ENCODE measurements at places on chromosomes 6 and 20.

GRCh38 chr6:163136681-163137397 is 277.7 kb upstream of the QKI start:
- no peak for DNase-seq

- no peak for DNase-seq
These were observed 42.7 kb upstream of the AGPAT4 start for GRCh38 chr6:161316531-161316930.

GRCh38 chr6:21110684-21111083 is 482.9 kb upstream of the SOX4 start:
- DNase-seq: no peak

GRCh38 chr20:24994470-24995368 is 2.2 kb upstream of the APMAP start:
- peak; percentile 77 for DNase-seq

- no peak for DNase-seq
These were observed 24.6 kb upstream of the CCDC167 start for GRCh38 chr6:37524025-37524969.

DNA sequence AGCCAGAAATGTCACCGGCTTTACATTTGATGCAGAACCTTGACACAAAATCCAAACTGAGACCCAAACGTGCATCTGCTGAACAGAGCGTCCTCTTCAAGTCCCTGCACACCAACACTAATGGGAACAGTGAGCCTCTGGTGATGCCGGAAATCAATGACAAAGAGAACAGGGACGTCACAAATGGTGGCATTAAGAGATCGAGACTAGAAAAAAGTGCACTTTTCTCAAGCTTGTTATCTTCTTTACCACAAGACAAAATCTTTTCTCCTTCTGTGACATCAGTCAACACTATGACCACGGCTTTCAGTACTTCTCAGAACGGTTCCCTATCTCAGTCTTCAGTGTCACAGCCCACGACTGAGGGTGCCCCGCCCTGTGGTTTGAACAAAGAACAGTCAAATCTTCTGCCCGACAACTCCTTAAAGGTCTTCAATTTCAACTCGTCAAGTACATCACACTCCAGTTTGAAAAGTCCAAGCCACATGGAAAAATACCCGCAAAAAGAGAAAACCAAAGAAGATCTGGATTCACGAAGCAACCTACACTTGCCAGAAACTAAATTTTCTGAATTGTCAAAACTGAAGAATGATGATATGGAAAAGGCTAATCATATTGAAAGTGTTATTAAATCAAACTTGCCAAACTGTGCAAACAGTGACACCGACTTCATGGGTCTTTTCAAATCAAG is 108.4 kb downstream of the RTN4IP1 start:
- peak; percentile 92 for DNase-seq

DNA sequence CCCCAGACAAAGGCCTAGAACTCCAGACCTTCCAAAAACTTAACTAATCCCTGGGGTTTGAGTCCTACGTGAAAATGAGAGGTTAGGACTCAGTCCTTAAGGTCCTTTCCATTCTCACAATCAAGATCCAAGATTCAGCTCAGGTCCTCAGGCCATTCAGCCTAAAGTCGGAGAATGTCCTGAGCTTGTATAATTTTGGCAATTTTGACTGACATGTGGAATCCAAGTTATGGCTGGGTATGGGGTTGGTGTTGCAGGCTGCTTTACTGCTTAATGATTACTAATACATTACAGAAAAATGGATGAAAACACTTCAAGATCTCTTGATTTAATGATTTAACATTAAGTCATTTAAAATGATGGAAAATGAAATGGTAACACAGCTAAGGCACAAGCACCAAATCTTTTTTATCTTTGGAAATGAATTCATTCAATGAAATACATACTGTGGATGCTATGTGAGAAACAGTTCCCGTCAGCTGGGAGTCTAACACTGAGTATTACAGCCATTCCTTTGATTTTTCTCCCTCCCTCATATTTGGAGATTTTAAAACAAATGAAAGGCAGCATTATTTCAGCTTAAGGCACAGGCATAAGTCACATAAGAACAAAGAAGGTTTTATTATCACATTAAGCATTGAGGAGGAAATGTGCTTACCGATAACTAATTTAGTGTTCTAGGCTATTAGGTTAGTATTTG is 1.3 kb downstream of the ARHGAP18 start:
- DNase-seq: no peak

DNA sequence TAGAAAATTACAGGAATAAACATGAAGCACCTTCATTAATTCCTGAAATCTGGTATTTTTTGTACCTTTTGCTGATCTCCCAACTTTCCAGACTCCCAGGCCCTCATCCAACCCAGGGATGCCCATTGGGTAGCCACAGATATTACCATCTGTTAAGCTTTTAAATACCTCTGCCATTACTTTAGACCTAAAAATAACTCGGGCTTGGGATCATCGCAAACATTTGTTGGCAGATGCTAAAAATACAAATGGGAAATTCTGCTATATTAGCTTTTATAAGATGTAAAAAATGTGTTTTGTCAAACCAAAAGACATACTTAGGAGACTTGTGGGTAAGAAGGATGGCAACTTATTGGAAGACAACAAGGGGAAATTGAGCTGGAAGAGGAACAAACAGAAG is 376.1 kb downstream of the CENPW start:
- DNase-seq: no peak

- no peak for DNase-seq
These were observed 30.0 kb upstream of the CHMP4B start for GRCh38 chr20:33781133-33781532.

- peak; percentile 79 for DNase-seq
These were observed 13.3 kb upstream of the RIPOR2 start for GRCh38 chr6:24949020-24949569.

Data from CD8-positive, alpha-beta memory T cell (primary cell).